ENCODE measurements at places on chromosomes 2 and 18.

- no peak for DNase-seq
Measured at GRCh38 chr2:236157366-236157765, 10.8 kb downstream of the GBX2 start.

GRCh38 chr2:151855111-151855510 is 26.9 kb upstream of the ARL5A start:
- DNase-seq, result no peak

DNA sequence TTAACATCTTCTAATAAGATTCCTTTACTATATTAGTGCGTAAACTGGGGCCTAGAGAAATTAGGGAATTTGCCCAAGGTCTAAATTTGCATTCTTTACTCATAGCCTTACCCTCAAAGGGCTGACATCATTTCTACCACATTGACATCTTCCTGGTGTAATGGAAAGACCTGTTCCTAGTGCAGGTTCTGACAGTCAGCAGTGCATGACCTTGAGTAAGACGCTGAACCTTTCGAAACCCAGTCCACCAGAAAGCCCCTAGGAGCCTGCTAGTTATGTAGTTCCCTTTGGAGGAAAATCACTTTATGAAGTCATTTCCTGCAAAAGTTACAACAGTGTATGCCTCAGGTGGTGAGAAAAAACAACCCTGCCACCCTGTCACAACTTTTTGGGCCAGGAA is 388.3 kb downstream of the TNS1 start:
- DNase-seq, result no peak

DNA sequence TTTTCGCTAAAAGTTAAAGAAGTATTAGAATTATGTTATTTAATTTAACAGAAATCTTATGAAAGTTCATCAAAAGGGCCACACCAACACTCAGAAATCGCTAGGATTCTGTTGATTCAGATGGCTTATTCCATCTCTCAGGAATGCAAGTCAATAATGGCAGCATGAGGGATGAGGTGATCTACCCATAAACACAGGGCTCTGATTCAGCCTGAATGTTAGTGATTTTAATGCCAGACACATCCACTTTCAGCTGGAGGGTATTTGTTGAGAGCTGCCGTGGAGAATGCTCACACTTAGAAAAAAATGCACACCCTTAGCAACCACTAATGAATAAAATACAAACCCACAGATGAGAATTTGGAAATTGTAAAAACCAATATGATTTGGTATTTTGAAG is 173.3 kb upstream of the ERBB4 start:
- no peak for DNase-seq

DNA sequence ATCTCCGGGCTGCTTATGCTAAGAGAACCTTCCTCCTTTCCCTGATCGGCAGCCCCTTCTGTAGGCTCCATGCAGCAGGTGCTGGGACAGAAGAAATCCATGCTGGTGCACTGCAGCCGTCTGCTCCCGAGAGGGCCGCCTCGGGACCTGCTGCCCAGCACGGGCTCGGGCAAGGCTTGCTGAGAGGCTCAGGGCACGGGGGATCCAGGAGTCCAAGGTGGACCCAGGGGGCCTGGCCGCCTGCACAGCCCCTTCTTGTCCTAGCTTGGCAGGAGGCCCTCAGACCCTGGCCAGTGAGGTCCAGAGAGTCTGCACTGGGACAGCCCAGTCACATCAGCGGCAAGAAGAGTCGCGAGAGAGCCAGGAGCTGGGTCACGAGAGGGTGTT is 13.3 kb upstream of the DUSP2 start:
- no peak for DNase-seq

DNA sequence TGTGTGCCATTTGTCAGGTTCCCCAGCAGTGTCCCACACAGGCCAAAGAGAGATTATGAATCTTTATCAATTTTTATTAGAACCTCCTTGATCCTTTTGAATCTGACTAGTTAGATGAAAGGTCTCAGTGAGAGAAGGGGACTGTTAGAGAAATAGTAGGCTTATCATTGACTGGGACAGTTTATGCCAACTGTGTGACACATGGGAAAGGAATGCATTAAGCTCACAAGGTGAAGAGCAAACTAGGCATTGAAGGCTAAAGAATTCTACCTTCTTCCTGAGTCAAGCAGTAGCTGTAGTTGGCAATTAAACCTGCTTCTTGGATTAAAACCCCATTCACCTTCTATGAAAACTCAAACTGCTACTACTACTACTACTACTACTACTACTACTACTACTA is 389.6 kb upstream of the CDH19 start:
- no peak for DNase-seq

- no peak for DNase-seq
Measured at GRCh38 chr18:57085371-57085770, 61.5 kb upstream of the BOD1L2 start.

- no peak for DNase-seq
Measured at GRCh38 chr18:48803951-48804855, 146.6 kb downstream of the SMAD7 start.

DNA sequence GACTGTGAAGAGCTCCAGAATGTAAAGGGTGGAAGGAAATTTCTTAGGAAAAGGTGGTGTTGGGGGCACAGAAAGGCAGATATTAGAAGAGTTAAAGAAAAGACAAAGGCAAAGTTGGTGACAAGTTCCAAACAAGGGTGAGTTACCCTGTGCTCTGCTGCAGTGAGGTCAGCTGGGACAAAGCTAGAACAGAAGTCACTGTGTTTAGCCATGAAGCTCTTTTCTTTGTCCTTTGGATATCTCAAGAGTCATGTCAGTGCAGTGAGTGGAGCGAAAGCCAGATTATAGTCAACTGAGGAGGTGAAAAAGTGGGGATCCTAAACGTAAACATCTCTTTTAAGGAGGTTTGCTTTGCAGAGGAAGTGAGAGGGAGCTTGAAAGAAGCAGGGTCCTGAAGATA is 187.8 kb upstream of the ALPP start:
- DNase-seq, result no peak

DNA sequence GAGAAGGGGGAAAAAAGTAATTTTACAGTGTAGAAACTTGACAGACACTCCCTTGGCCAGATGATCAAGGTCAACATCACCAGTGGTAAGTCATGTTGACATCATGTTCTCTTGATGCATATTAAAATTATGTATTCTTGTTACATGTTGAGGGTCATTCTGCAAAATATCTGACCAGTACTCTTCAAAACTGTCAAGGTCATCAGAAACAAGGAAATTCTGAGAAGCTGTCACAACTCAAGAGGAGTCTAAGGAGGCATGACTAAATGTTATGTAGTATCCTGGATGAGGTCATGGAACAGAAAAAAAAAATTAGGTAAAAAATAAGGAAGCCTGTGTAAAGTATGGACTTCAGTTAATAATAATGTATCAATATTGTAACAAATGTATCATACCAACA is 6.3 kb downstream of the SGPP2 start:
- no peak for DNase-seq

- DNase-seq, result no peak
Measured at GRCh38 chr2:157509744-157510143, 65.9 kb upstream of the CYTIP start.

DNA sequence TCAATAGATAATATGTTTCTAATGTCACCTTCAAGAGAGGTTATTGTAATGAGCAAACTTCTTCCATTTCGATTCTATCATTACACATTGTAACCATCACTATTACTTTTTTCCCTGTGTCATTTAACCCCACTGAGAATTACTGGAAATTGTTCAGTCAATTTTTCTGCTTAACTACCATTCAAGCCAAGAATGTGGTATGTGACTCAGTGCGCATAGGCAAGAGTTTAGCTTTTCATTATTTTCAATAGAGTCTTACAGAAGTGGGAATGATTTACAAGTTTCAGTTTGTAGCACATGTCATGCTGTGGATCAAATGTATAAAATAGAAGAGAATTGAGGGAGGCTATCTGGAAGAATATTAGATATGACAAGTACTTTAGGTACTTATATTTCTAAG is 34.3 kb upstream of the PIEZO2 start:
- no peak for DNase-seq

GRCh38 chr2:164826293-164827243 is 15.1 kb downstream of the COBLL1 start:
- DNase-seq, result no peak

DNA sequence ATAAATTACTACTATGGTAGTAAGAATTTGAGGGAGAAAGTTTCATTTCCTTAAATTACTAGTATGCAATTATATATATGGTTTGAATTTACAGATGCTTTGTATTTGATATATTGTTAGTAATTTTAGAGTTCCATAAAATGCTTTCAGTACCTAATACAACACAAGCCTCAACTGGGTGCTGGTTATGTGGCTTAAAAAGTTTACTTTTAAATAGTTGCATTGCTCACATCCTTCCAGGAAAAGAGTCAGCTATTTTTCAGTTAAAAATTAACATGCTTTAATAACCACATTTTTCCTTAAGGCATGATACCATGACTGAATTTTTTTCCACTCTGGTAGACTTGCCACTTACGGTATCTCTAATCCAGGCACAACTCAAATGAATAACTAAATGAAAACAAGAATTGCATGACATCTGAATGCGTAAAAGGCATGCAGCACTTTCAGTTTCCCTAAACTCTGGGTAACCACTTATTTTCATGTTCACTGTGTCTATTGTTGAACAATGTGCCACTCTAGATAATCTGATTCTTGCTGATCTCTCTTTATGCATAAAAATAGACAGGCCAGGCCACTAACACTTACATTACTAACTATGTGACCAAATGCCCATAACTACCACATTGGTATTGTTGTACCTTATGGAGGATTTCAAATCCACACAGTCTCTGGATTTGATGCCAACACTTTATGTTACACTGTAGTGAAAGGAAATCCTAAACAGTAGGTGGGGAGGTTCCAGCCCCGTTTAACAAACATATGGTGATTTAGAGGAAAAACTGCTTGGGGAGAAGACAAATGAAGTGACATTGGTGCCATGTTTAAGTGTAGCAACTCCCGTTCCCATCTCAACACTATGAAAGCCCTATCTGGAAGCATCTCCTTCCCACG is 35.5 kb upstream of the SLC35F5 start:
- no peak for DNase-seq

DNA sequence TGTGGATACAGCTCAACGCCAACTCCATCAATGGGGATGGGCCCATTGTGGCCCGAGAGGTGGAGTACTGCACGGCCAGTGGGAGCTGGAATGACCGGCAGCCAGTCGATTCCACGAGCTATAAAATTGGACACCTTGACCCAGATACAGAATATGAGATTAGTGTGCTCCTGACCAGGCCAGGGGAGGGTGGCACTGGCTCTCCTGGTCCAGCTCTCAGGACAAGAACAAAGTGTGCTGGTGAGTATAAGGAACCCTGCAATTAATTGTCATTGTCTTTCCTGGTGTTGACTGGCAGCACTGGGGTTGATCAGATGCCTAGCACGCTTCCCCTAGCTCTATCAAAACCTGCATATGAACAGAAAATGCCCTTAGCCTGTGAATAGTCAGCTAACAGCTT is 388.1 kb downstream of the PTPRM start:
- no peak for DNase-seq

DNA sequence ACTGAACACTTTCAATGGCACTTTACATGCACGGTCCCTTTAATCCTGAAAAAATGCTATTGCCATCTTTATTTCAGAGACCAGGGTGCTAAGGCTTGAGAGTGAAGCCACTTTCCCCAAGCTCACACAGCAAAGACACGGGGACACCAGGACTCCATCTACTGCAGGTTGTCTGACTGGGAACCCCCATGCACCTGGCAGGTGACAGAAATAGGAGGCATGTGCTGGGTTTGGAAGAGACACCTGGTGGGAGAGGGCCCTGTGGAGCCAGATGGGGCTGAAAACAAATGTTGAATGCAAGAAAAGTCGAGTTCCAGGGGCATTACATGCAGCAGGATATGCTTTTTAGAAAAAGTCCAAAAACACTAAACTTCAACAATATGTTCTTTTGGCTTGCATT is 5.2 kb upstream of the EHD3 start:
- DNase-seq, result no peak

DNA sequence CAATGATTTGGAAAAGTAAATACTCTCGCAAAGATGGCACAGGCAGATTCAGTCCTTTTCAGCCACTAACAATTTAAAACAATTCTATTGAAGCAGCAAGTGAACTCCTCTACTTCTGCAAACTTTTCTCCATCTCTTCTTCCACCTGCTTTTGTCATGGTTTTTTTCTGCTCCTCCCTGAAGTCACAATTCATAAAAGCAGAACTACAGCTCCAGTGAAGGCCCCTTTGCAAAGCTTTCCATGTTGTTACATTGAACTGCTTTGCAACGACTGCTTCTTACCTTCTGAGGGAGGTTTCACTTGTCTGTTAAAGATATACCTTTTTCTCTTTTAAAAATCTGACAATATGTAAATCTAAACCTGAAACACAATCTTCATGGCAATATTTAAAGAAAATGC is 3.7 kb upstream of the SERTAD2 start:
- no peak for DNase-seq

DNA sequence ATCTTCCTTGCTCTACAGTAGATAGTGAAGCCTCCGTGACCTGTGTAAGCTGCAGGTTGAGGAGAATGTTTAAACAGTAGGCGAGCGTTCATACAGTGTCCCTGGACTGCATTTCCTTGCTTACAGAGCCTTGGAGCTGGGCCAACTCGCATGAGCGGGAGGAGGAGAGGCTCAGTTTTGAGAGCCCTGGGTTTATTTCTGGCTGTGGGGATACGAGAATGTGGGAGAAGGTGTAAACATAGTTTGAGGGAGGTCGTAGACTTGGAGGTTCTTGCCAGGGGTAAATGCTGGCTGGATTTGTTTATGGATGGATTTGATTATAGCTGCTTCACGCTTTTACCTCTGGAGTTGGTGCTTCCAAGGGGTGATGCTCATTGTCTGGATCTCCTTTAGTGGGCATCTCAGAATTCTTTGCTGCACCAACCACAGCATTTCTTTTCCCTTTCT is 20.8 kb downstream of the CRIM1 start:
- DNase-seq, result no peak

- no peak for DNase-seq
Measured at GRCh38 chr18:36088256-36088655, 20.9 kb upstream of the RPRD1A start.

DNA sequence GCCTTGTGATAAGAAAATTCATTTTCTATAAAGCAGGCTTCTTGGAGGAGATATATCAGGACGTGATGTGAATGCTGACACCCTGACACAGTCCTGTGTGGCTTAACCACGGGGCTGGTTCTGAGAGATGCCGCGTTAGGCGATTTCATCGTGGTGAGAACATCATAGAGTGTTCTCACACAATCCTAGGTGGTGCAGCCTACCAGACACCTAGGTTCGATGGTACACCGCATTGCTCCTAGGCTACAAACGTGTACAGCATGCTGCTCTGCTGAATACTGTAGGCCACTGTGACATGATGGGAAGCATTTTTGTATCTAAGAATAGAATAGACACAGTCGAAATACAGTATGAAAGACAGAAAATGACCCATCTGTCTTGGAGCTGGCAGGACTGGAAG is 82.5 kb downstream of the TNFRSF11A start:
- DNase-seq, result no peak

- no peak for DNase-seq
Measured at GRCh38 chr2:24881623-24882022, 38.4 kb downstream of the ADCY3 start.

- no peak for DNase-seq
Measured at GRCh38 chr2:45862843-45863242, 211.4 kb downstream of the PRKCE start.

All from stimulated activated CD4-positive, alpha-beta T cell treated with anti-CD3 and anti-CD28 coated beads, TNF-alpha, amount 100 ng/mL, for 24 hours (primary cell).